ENCODE measurements at places on chromosomes 11 and 22.

- no peak for DNase-seq
These were observed 894.2 kb downstream of the NTM start for GRCh38 chr11:132264616-132265015.

DNA sequence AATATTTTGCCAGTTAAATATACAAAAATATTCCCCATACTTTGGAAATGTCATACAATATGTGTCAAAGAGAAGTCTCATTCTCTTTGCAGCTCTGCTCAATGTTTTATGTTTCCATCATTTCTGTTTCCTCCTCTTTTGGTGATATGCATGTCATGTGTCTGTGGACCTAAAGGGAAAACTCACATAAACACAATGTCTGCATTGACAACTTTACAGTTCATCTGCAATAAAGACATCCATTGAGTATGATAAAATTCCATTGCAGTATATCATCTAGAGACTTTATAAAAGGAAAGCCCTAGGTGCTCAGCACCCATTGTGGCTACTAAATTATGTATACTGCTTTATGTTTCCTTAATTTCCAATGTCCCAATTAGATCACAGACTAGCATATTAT is 461.3 kb upstream of the FAT3 start:
- no peak for DNase-seq

DNA sequence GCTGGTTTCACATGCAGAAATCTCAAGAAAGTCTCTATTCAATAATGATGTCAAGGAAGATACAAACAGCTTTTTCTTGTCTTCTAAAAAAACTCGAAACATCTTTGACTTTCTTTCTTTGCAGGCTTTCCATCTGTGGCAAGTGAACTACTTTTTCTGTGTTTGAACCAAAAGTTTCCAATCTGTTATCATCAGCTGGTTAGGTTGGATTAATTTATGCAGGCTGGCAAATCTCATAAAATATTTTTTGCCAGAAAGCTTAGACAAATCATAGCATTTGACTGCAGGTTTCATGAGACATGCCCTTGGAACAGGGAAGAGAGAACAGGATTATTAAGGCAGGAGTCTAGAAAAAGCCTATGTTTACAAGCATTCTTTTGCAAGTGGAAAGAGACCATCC is 86.1 kb upstream of the ARHGAP42 start:
- DNase-seq = no peak

DNA sequence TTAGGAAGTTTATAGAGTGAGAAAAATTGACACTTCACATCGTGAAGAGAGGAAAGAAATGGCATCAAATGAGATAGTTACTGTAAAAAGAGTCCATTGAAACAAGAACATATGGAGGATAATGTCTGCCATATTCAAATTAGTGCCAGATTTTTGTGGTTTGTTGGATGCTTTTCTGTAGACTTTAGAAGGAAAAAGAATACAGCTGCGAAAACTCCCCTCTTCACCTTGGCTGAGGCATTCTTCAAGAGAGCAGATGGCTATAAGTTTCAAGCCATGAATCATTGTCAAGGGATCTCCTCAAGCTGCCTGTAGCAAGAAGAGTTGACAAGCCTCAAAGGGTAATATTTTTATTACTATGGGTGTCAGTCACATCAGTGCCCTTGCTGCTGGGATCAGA is 507.4 kb upstream of the RAG2 start:
- DNase-seq = no peak

GRCh38 chr11:65129649-65130441 is 4.5 kb downstream of the SYVN1 start:
- DNase-seq = no peak
